ENCODE measurements at places on chromosomes 6 and 20.

- H3K4me3 ChIP-seq, result no peak overlapping the region
Measured at GRCh38 chr20:40955326-40955725, 73.3 kb upstream of the TOP1 start.

GRCh38 chr6:130858498-130859160 is 31.4 kb downstream of the SMLR1 start:
- DNase-seq, result no peak
- no peak overlapping the region for H3K27ac ChIP-seq
- H3K27me3 ChIP-seq, result peaks cover 1% of the 10 kb centered on the region
- no peaks in the 10 kb centered on the region for H3K36me3 ChIP-seq
- no peaks in the 10 kb centered on the region for H3K4me1 ChIP-seq

- H3K27me3 ChIP-seq, result peaks cover 3% of the 10 kb centered on the region
- H3K36me3 ChIP-seq, result no peaks in the 10 kb centered on the region
- DNase-seq, result no peak
- H3K4me3 ChIP-seq, result no peak overlapping the region
- no peaks in the 10 kb centered on the region for H3K4me1 ChIP-seq
Measured at GRCh38 chr20:50613438-50614169, 77.7 kb downstream of the RIPOR3 start.

GRCh38 chr6:151320140-151320539 is 71.2 kb downstream of the ZBTB2 start:
- H3K4me3 ChIP-seq, result no peak overlapping the region
- H3K27me3 ChIP-seq, result peaks cover 48% of the 10 kb centered on the region
- no peaks in the 10 kb centered on the region for H3K36me3 ChIP-seq
- no peak overlapping the region for H3K27ac ChIP-seq

DNA sequence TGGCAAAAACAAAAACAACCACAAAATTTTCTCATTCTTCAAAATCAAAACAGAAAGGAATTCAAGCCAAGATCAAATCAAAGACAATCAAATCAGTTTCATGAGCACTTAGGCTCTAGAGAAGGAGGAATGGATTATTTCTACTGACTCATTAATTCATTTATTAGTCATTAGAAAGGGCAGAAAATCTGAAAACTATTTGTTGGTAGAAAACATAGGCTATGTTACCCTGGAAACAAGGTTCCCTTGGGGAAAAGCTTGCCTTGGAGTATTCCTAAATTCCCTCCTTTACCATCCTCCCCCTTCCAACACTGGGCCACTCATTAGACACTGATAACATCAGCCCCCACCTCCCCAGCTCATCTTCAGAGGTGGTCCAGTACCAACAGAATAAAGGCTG is 17.5 kb downstream of the KIF16B start:
- H3K4me1 ChIP-seq, result no peaks in the 10 kb centered on the region
- H3K4me3 ChIP-seq, result no peak overlapping the region
- H3K36me3 ChIP-seq, result no peaks in the 10 kb centered on the region
- DNase-seq, result no peak

- H3K27me3 ChIP-seq, result no peaks in the 10 kb centered on the region
- no peak overlapping the region for H3K27ac ChIP-seq
- no peak overlapping the region for H3K4me3 ChIP-seq
- H3K36me3 ChIP-seq, result peaks cover 37% of the 10 kb centered on the region
- no peak for DNase-seq
Measured at GRCh38 chr6:75691012-75691411, 58.0 kb upstream of the MYO6 start.

DNA sequence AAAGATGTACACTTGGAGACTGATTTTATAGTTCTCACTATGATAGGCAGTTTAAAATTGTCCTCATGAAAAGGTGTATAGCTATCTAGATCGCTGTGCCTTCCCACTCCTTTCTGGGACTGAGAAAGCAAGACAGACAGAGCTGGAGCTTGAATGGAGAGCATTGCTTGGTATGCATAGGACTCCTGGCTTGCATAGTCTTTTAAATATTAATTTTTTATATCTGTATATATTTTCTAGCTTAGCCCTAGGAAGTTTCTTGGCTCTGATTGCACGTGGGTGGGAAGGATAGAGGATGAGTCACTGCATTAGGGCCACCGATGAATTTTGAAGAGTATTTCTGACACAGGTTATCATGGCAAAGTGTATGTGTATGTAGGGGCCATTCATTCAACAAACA is 150.0 kb upstream of the SPACA1 start:
- no peaks in the 10 kb centered on the region for H3K4me1 ChIP-seq
- no peaks in the 10 kb centered on the region for H3K36me3 ChIP-seq
- H3K27me3 ChIP-seq, result peaks cover 4% of the 10 kb centered on the region
- DNase-seq, result no peak

DNA sequence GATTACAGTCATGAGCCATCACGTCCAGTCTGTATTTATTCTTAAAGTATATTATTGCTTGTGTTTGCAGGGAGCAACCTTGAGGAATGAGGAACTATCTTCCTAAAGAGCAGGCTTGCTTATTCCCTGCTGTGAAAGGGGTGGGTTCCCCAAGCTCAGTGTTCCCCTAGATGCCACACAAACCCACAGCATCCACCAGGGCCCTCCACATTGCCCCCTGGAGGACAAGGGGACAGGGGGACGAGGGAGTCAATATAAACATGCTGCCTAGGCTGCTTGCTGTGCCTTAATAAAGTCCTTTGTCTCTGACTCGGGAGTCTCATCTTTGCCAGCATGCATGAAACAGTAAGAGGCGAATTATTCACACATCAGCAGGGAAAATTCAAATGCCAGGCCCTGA is 8.0 kb upstream of the IDH3B start:
- H3K27ac ChIP-seq, result no peak overlapping the region
- no peaks in the 10 kb centered on the region for H3K4me1 ChIP-seq
- H3K4me3 ChIP-seq, result no peak overlapping the region
- no peaks in the 10 kb centered on the region for H3K36me3 ChIP-seq
- DNase-seq, result no peak

DNA sequence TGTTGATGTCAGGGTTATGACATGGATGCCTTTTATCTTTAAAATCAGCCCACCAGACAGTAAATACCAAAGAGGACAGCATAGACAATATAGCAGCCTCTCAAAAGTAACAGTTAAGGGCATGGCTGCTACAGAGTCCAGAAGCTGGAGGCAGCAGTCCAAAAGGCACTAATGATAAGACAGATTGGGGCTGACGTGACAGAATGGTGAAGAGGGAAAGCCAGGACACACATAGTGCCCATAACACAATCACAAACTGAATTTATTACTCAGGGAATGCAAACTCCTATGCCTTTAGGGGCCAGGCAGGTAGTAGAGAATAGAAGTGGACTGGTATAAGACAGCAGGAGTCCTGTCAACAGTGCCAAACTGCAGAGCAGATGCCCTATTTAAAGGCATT is 40.7 kb downstream of the TP53INP2 start:
- H3K27me3 ChIP-seq, result no peaks in the 10 kb centered on the region
- no peaks in the 10 kb centered on the region for H3K4me1 ChIP-seq
- H3K36me3 ChIP-seq, result peaks cover 47% of the 10 kb centered on the region
- H3K4me3 ChIP-seq, result no peak overlapping the region
- H3K27ac ChIP-seq, result no peak overlapping the region

GRCh38 chr6:1346558-1347091 is 34.7 kb downstream of the FOXQ1 start:
- no peak for DNase-seq
- H3K27me3 ChIP-seq, result peaks cover 3% of the 10 kb centered on the region
- no peaks in the 10 kb centered on the region for H3K36me3 ChIP-seq
- H3K4me3 ChIP-seq, result no peak overlapping the region
- no peaks in the 10 kb centered on the region for H3K4me1 ChIP-seq

GRCh38 chr6:1759870-1760269 is 150.2 kb downstream of the FOXC1 start:
- H3K4me3 ChIP-seq, result no peak overlapping the region
- DNase-seq, result no peak
- no peak overlapping the region for H3K27ac ChIP-seq

GRCh38 chr20:52379723-52380336 is 188.3 kb upstream of the ZFP64 start:
- H3K4me3 ChIP-seq, result no peak overlapping the region
- DNase-seq, result peak; percentile 39
- H3K27ac ChIP-seq, result no peak overlapping the region
- H3K27me3 ChIP-seq, result no peaks in the 10 kb centered on the region
- no peaks in the 10 kb centered on the region for H3K4me1 ChIP-seq

- peak overlapping the region; percentile 90 for H3K4me3 ChIP-seq
- H3K27me3 ChIP-seq, result no peaks in the 10 kb centered on the region
- DNase-seq, result peak; percentile 29
- peak overlapping the region; percentile 89 for H3K27ac ChIP-seq
Measured at GRCh38 chr20:50731930-50732690, 730 bp downstream of the PARD6B start.

DNA sequence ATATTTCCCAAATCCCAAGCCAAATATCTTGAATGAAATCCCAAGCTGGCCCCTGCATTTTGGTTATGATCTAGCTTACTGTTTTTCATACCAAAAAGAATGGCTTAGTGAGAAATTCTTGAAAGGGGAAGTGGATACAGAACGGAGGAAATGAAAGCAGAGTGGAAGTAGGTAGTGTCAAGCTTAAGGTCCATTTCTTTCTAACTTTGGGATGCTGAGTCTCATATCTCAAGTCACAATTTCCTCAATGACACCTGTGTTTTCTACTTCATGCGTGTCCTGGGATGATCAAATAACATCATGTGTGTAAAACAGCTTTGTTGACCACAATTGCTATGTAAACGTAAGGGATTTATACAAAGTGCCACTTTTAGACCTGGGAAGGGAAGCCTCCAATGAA is 238.8 kb upstream of the SLC35B3 start:
- H3K4me1 ChIP-seq, result no peaks in the 10 kb centered on the region
- H3K4me3 ChIP-seq, result no peak overlapping the region
- no peaks in the 10 kb centered on the region for H3K36me3 ChIP-seq

GRCh38 chr6:6701864-6702263 is 113.3 kb downstream of the LY86 start:
- no peak overlapping the region for H3K27ac ChIP-seq
- H3K4me3 ChIP-seq, result no peak overlapping the region

- no peak for DNase-seq
- H3K4me3 ChIP-seq, result no peak overlapping the region
- H3K36me3 ChIP-seq, result no peaks in the 10 kb centered on the region
- no peak overlapping the region for H3K27ac ChIP-seq
- H3K27me3 ChIP-seq, result no peaks in the 10 kb centered on the region
- H3K4me1 ChIP-seq, result no peaks in the 10 kb centered on the region
Measured at GRCh38 chr6:130932921-130933320, 105.7 kb downstream of the SMLR1 start.

DNA sequence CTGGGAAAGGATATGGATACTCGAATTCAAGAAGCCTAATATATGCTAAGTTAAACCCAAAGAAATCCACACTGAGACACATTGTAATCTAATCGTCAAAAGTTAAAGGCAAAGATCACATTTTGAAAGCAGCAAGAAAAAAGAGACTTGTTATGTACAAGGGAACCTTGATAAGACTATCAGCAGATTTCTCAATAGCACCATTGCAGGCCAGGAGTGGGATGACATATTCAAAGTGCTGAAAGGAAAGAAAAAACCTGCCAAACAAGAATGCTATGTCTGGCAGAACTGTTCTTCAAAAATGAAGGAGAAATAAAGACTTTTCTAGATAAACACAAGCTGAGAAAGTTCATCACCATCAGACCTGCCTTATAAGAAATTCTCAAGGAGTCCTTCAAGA is 75.2 kb downstream of the COL21A1 start:
- H3K4me3 ChIP-seq, result no peak overlapping the region
- no peaks in the 10 kb centered on the region for H3K36me3 ChIP-seq
- no peaks in the 10 kb centered on the region for H3K27me3 ChIP-seq
- H3K4me1 ChIP-seq, result no peaks in the 10 kb centered on the region
- DNase-seq, result no peak

- H3K4me1 ChIP-seq, result no peaks in the 10 kb centered on the region
- H3K27me3 ChIP-seq, result no peaks in the 10 kb centered on the region
- H3K36me3 ChIP-seq, result no peaks in the 10 kb centered on the region
- H3K4me3 ChIP-seq, result no peak overlapping the region
Measured at GRCh38 chr6:70299456-70299855, 3.4 kb downstream of the COL9A1 start.

- H3K27ac ChIP-seq, result no peak overlapping the region
- no peaks in the 10 kb centered on the region for H3K36me3 ChIP-seq
- no peaks in the 10 kb centered on the region for H3K27me3 ChIP-seq
- peaks cover 10% of the 10 kb centered on the region for H3K4me1 ChIP-seq
- no peak for DNase-seq
Measured at GRCh38 chr6:4809999-4810918, 34.1 kb downstream of the CDYL start.

GRCh38 chr6:165163519-165163918 is 145.9 kb downstream of the C6orf118 start:
- DNase-seq, result no peak
- no peak overlapping the region for H3K4me3 ChIP-seq
- no peaks in the 10 kb centered on the region for H3K36me3 ChIP-seq
- H3K27me3 ChIP-seq, result no peaks in the 10 kb centered on the region
- H3K4me1 ChIP-seq, result no peaks in the 10 kb centered on the region
- no peak overlapping the region for H3K27ac ChIP-seq

DNA sequence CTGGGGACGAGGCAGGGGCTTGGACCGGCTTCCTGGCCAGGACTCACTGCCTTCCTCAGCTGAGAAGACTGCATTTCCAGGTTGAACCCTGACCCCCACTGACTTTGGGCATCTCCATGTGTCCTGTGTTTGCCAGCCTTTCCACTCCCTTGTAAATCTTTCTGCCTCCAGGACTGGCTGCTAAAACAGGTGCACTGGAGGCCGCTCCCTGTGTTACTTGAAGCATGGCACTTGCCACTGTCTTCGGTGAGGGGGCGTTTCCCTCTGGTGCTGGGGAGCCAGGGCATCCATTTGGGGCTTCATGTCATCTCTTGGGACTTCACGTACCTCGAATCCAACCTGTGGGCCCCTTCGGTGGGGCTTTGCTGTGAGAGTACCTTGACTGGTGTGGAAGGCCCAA is 6.7 kb upstream of the RBM38 start:
- no peak overlapping the region for H3K27ac ChIP-seq
- peak; percentile 14 for DNase-seq
- H3K27me3 ChIP-seq, result no peaks in the 10 kb centered on the region
- no peak overlapping the region for H3K4me3 ChIP-seq
- peaks cover 17% of the 10 kb centered on the region for H3K36me3 ChIP-seq
- peaks cover 29% of the 10 kb centered on the region for H3K4me1 ChIP-seq

DNA sequence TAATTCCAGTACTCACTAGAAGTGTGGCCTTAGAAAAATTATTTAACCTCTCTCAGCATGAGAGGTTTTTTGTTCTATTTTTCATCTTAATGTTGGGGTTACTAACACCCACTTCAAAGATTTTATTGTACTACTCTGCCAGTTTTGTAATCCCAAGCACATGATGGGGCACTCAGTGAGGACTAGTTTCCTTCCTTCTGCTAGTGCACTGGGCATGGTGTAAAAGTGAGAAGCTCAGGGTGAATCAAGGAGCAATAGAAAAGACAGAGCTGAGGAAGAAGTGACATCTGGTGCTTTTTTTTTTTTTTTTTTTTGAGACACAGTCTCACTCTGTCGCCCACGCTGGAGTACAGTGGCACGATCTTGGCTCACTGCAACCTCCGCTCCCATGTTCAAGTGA is 439.4 kb upstream of the ARID1B start:
- no peak overlapping the region for H3K4me3 ChIP-seq
- DNase-seq, result no peak
- peaks cover 1% of the 10 kb centered on the region for H3K36me3 ChIP-seq
- no peaks in the 10 kb centered on the region for H3K4me1 ChIP-seq
- H3K27me3 ChIP-seq, result no peaks in the 10 kb centered on the region
- no peak overlapping the region for H3K27ac ChIP-seq

Data from activated naive CD4-positive, alpha-beta T cell treated with anti-CD3 and anti-CD28 coated beads, Interleukin-2, amount 10 ng/mL, durations not matched to agents 7 days and 5 days (primary cell).